Stimulated activated naive CD4-positive, alpha-beta T cell treated with Interleukin-2 at 50 U/mL for 16 hours (primary cell): ENCODE measurements at places on chromosomes 6 and 20.

- no peak for DNase-seq
These were observed 481.5 kb upstream of the HSF2 start for GRCh38 chr6:121917834-121918559.

DNA sequence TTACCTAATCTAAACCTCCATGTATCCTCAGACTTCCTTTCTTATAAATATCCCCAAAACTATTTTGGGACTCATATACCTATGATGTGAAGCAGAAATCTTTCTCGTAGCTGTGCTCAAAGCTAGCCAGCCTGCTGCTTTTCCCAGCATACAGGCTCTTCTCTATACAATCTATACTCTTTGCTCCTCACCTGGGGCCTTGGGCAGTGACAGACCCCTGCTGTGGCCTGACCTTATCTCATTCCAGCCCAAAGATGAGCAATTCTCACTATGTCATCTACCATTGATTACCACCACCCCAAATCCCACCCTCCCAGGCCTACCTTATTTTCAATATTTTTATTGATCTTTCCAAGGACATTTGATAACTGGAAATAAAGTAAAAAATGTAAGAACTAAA lies 83.2 kb upstream of the FBXL4 start:
- no peak for DNase-seq

GRCh38 chr6:118750143-118750542 lies 98.8 kb upstream of the CEP85L start:
- no peak for DNase-seq

GRCh38 chr20:21712443-21713059 lies 7.1 kb downstream of the PAX1 start:
- no peak for DNase-seq

GRCh38 chr6:32838114-32838958 lies at the start of gene TAP2:
TAP2 (minus strand) TSS chr6:32838739; CDS start chr6:32838233, 506 bp downstream.
- DNase-seq: peak; percentile 94

GRCh38 chr6:161772176-161772575 lies 498.3 kb upstream of the AGPAT4 start:
- no peak for DNase-seq

DNA sequence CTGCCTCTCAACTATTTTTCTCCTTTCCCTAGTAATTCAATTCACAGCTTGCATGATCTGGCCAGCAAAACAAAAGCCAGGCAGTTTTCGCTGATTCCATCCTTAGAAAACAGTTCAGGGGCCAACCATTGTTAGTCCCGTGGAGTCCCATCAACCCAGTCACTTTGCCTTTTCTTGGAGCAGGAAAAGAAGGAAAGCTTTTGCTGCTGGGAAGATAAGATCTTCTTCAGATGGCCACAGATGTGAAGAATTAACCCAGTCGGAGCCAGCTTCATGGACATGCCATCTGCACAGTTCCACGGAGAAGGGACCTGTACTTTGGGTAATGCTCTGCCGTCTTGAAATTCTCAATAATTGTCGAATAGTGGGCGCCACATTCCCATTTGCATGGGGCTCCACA lies 76.9 kb upstream of the TSHZ2 start:
- DNase-seq: no peak
